GDM1 (cell line): ENCODE measurements at places on chromosomes 13 and 19.

GRCh38 chr19:52398081-52398441 lies 412 bp downstream of the ZNF528 start:
- DNase-seq: no peak

GRCh38 chr19:16074488-16075365 lies 1.6 kb upstream of the TPM4 start:
- no peak for DNase-seq

- no peak for DNase-seq
These were observed 18.2 kb upstream of the COMP start for GRCh38 chr19:18809149-18809868.

GRCh38 chr13:36344886-36345437 lies 1.2 kb downstream of the SPART start:
- DNase-seq: no peak

- DNase-seq: no peak
These were observed 693 bp downstream of the RFXAP start for GRCh38 chr13:36819739-36820090.

GRCh38 chr13:89695343-89696257 lies 1651.9 kb upstream of the MIR17HG start:
- DNase-seq: no peak

DNA sequence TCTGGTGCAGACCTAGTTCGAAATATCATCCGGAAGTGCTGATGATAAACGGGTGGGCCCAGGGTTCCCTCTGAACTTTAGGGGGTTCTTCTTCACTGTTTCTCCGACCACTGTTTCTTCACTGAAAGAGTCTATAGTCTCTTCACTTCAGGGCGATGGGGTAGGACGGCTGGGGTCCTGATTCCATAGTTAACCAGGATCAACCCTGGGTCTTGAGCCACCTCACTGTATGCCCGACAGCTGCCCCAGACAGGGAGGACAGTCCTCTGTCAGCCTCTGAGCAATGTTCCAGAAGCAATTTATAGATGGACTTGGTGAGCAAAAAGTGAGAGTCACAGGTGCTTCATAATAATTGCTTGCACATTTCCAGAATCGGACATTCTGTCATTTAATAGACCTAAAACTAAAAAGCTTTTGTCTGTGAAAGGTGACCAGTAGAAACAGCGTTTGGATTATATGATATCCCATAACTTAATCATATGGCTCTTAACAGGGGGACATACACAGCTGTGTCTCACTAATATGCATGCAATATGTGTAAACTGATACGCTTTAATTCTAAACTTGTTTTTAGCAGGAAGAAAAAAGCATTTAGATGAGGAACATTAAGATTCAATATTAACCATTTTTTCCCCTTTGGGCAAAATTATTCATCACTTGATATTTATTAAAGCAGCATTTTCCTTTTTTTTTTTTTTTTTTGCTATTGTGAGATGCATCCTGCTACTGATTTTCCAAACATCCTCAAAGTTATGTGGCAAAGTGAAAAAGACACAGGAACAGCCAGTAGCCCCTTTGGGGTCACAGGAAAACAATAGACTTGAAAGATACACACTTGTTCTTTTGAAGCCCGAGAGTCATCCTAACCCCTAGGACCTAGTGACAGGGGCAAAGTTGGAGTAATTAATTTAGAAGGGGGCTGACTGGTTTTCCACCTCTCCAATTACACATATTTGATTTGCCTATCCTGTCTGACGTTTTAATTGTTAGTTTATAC lies 277.0 kb downstream of the ZNF536 start:
- no peak for DNase-seq
